ENCODE measurements at places on chromosomes 16 and 17.
A peak's percentile ranks its signal among the peaks of the same experiment; 100 is the strongest.

DNA sequence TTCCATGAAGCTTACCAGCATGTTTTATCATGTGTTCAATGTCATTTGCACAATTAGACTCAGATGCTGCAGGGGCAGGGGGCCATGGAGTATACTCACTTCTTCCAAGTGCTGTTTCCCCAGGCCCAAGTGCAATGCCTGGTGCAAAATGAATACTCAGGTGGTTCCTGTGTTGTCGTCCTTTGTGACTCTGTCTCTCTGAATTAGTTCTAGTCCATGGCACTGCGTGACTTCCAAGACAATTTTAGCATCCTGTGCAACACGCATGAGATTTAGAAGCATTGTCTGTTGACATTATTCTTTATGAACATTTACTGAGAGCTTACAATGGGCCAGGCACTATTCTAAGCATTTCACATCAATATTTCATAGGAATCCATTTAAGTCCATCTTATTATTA, 769.7 kb upstream of the RBFOX1 start:
- DNase-seq = no peak

- DNase-seq = no peak
Measured at GRCh38 chr17:71633391-71633849, 487.4 kb upstream of the SOX9 start.

- no peak for DNase-seq
Measured at GRCh38 chr16:75195811-75196790, 10.9 kb downstream of the CTRB2 start.

GRCh38 chr16:64162613-64163375, 959.1 kb downstream of the CDH11 start:
- DNase-seq = peak; percentile 2

DNA sequence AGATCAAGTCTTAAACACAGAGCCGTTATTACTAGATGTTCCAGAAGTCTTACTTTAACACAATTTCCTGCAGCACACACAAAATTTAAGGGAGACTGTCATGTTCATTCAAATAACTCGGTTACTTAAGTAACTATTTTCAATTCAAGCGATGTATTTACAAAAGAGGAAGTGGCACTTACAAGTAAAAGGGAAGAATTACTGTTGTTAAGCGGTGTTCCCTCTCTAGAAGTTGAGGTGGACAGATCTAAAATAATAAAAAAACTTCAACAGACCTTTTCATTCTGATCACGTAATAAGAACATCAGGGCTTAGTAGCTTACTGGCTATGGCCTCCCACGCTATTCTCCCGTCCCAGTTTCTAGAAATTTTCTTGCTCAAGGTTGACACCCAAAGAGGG, 26.2 kb upstream of the TXNDC11 start:
- no peak for DNase-seq

- peak; percentile 99 for DNase-seq
Measured at GRCh38 chr17:27332485-27333409, 38.8 kb downstream of the WSB1 start.

DNA sequence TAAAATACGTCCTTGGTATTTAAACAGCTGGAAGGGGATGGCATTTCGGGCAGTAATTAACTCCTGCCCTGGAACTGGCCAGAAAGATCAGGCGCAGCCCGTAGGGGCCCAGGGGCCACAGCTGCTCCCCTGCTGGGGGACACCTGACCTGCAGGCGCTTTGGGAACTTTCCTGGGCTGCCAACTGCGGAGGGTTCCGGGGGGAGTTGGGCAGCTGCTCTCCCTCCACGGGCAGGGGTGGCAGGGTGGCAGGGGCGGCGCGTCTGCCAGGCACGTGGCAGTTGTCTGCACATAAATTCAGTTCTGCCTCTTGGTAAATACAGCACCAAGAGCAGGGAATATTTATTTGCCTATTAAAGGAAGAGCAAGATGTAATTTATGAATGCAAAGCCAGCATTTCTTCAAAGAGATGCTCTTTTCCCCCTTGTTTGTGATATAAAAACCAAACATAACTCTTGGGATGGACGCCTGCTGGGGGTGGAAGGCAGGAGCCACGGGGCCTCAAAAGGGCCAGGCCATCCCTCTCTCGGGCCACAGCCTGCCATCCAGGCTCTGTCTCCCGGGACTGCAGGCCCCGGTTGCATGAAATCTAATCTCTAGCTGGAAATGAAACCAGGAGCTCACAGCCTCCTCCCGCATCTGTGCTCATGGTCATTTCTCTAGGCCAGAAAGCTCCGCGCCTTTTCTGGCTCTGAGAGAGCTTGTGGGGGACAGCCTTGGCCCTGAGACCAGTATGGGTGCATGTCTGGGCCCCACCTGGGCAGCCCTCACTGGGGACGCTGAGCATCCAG, 29.9 kb upstream of the CHMP6 start:
- no peak for DNase-seq

DNA sequence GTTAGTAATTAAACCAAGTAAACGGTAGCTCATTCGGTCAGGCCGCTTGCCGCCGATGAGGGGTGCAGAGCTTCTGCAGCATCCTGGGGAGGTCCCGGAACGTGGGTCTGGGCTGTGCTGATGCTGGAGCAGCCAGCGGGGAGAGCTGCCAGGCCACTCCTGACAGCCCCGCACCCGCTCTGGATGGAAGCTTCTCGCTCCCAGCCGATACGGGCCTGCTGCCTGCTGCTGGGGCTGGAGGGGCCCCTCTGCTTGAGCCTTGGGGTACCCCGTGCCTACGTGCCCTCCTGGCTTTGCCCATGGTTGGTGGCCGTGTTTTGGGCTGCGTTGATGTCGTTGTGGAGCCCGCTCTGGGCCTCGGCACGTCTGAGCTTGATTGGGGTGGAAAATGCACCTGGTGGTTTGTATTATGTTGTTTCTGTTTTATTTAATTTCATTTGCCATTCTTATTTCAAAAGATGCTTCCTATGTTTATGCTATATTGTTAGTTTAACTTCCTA, 41.6 kb upstream of the ZNF750 start:
- no peak for DNase-seq

GRCh38 chr16:80816356-80816755, 12.0 kb upstream of the CDYL2 start:
- DNase-seq = no peak

GRCh38 chr16:22270525-22270924, 26.7 kb upstream of the POLR3E start:
- DNase-seq = peak; percentile 44

DNA sequence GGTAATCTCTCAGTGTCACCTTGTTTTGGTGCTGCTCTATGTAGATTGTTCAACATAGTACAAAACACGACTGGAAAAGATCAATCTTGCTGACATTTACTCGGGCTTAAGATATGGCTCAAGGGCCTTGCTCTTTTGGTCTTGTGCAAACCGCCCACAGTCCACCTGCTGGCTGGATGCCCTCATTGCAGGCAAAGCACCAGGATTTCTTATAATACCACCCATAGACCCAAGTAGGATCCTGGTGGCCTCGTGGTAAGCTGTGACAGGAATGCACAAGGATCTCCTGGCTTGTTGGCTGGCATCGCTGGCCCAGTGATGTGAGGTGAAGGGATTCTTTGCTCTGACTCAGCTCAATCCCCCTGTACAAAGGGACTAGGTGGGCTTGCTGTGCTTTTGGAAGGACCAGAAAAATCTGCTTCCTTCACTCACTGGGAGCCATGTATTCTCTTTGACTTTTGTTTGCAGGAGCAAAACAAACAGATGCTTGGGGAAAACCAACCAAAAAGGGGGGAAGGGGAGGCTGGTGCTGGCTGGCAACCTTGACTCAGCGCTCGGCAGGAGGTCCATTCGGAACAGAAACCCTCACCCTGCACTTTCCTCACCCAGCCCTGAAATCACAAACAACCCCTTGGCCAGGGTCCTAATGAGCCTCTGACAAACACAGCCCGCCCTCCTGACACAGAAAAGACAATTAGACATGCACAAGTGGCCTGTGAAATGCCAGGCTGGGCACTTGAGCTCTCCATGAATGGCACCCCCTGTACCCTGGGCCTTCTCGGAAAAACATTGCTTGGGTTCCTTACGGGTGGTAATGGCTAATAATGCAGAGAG, 36.6 kb upstream of the MED9 start:
- DNase-seq = peak; percentile 84

GRCh38 chr17:80605326-80606066, 60.9 kb downstream of the RPTOR start:
- DNase-seq = no peak

DNA sequence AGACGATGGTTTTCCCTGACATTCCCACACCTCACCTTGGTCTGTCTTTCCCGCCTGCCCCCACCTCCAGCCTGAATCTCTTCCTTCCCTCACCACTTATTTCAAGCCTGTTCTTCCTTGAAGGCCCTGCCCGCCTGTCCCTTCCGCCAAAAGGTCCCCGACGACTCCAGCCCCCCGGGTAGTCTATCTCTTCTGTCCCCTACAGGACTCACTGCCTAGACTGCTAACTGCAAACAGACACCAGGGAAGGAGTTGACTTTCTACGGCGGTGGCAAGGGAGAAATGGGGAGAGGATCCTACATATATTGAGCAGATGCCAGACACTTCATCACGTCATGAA, 53.7 kb downstream of the NT5M start:
- DNase-seq = no peak

DNA sequence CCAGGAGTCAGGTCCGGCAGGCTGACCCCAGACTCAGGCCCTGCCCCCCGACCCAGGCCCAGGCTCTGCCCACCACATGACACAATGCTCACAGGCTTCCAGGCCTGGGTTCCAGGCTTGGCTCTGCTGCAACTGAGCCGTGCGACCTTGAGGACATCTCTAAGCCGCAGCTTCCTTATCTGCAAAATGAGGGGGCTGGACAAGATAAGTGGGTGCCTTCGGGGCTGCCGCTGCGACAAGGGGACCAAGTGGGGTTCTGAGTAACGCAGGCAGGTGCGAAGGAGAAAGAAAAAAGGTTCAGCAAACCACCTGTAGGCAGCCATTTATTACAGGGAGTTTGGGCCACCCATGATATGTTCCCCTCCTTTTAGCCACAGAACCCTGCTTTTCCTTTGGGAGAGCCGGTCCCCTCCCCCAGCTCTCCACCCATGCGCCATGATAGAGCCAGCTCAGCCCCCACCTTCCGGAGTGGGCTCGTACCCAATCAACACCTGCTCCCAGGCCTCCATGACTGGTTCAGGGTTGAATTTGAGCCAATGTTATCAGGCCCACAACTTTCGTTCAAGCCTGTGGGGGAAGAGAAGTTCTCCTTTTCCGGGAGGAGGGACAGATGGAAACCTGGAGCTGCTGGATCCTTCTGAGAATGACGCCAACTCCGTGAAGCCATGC, 38.2 kb downstream of the RTN4RL1 start:
- peak; percentile 37 for DNase-seq

- DNase-seq = no peak
Measured at GRCh38 chr16:66477028-66477515, 50.0 kb downstream of the BEAN1 start.

DNA sequence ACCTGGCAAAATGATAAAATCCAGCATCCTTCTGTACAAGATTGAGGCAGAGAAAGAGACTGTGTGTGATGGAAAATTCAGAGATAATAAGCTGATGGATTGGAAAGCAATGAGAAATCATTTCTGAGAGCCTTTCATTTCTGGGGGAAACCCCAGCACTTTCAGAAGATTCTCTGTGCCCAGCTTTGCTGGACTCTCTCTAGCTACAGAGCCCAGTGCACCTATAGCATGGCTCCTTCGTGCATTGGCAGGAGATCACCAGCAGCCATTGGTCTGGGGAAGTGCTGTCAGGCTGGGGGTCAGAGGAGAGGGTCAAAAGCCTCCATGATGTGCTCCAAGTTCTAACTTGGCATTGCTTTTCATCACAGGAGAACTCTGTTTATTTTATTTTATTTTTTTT, 259.9 kb downstream of the SOX9 start:
- no peak for DNase-seq

GRCh38 chr16:68299571-68300453, 10.9 kb downstream of the SLC7A6OS start:
- no peak for DNase-seq

GRCh38 chr16:77679391-77679790, 42.9 kb upstream of the NUDT7 start:
- no peak for DNase-seq

- no peak for DNase-seq
Measured at GRCh38 chr17:37158290-37158689, 209.5 kb downstream of the AATF start.

- DNase-seq = no peak
Measured at GRCh38 chr16:86432691-86433090, 77.6 kb upstream of the FOXF1 start.

GRCh38 chr17:28733346-28733745, 4.8 kb downstream of the NEK8 start:
- DNase-seq = no peak

DNA sequence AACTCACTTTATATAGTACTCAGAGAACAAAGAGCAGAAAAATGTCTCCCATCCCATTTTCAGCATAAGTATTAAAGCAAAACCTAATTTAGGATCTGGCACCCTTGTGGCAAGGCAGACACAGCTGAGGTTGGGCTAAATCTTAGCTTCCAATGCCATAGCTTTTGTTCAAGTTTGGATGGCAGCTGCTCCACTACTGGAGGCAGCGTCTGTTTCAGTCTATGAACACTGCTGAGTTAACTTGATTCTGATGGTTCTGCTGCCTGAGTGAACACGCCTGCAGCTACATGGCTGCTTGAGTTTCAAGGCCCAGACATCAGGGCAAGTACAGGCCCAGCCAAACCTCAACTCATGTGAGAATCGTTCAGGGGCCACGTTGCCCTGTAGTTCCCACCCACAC, 178.2 kb upstream of the RPH3AL start:
- DNase-seq = no peak

GRCh38 chr17:40878044-40878443, 7.0 kb downstream of the KRT20 start:
- no peak for DNase-seq

GRCh38 chr16:57127037-57127763, 34.8 kb downstream of the CPNE2 start:
- DNase-seq = no peak

DNA sequence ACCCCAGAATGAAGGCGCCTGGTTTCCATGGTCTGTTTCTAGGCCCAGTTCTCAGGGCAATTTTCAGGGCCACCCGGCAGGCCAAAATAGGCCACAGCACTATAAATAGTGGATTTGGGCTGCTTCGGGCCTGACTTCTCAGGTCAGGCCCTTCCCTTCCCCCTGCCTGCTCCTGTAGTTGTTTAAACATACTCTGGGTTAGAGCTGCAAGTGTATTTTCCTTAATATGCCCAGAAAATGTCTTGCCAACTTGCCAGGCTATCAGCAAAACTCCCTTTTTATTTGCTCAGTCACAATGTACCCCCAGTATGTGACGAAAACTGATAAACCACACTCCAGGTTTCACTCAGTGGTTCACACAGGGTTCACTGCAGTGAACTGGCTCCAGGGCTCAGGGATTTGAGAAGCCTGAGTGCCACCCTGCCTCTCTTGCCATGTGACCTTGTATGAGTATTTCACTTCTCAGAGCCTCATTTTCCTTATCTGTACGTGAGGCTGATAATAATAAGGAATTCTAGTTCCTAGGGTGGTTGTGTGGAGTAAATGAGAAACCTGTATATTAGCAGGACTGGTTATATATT, 76.5 kb downstream of the GPRC5B start:
- no peak for DNase-seq

DNA sequence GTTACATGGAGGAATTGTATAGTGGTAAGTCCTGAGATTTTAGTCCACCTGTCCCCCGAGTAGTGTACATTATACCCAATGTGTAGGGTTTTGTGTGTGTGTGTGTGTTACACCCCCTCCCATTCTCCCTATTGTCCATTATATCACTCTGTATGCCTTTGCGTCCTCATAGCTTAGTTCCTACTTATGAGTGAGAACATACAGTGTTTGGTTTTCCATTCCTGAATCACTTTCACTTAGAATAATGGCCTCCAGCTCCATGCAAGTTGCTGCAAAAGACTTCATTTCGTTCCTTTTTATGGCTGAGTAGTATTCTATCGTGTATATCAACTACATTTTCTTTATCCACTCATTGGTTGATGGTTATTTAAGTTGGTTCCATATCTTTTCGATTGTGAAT, 635 bp upstream of the FA2H start:
- DNase-seq = peak; percentile 4

- no peak for DNase-seq
Measured at GRCh38 chr16:976389-976931, 5.1 kb upstream of the SOX8 start.

Measured in OCI-M1 (cell line).